ENCODE measurements at places on chromosomes 7 and 10. TPM values are rescaled to one million over a fixed set of nuclear protein-coding genes. Genes with fewer than 3 reads are reported as not detected.

DNA sequence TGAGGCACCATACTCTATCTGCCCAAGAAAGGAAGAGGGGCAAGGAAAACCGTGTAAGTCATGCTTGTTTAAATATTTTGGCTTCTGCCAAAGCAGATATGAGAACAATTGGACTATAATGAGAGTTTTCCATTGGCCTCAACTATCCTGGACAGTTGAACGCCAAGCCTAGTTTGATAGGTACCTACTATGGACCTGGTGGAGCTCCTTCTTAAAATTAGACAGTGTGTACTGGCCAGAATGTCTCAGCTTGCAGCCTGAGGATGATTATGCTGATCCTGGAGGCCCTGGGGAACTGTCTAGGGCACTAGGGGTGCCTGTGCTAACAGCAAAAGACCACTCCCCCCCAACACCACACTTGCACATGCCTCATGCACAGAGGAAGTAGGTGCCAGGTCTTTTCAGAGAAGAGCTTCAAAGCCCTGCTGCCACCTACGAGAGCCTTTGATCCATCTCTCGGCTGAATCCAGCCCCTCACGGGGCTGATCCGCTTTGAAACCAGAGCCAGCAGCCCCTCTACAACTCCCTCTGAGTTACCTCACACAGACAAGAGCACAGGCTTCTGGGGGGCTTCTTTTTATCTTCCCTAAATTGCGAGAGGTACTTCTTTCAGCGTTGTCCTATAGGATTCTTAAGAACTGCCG, 473.8 kb upstream of the GALNT17 start:
- DNase-seq: no peak

Gene POLR2J2
- total RNA-seq: 9.5 TPM

Gene TAS2R41
- total RNA-seq: not detected

- no peak for DNase-seq
These were observed 65.3 kb downstream of the CUZD1 start for GRCh38 chr10:122780391-122780790.

Gene LYZL2
- total RNA-seq: not detected

- DNase-seq: no peak
These were observed 163.9 kb downstream of the TCF7L2 start for GRCh38 chr10:113113918-113114317.

Data from left lung (tissue), 14 donors.